Activated T-cell treated with anti-CD3 and anti-CD28 coated beads, Interleukin-2, amount 50 U/mL, for 4 hours (primary cell): ENCODE measurements at places on chromosomes 7 and 10. TPM values are rescaled to one million over a fixed set of nuclear protein-coding genes. Genes with fewer than 3 reads are reported as not detected.

DNA sequence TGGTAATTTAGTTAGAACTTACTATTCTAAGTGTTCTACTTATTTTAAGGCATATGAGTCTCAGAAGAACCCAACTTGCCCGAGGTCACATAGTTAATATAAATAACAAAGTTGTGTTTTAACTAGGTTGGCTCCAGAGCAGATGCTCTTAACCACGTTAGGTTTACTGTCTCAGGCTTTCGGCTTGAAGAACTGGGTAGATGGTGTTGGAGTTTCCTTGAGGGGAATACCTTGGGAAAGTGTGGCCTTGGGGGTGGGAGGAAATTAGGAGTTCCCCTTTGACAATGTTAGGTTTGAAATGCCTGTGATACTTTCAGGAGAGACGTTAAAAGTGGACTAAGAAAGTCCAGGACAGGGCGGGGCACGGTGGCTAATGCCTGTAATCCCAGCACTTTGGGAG, 9.6 kb downstream of the ZNF398 start:
- no peak for DNase-seq

DNA sequence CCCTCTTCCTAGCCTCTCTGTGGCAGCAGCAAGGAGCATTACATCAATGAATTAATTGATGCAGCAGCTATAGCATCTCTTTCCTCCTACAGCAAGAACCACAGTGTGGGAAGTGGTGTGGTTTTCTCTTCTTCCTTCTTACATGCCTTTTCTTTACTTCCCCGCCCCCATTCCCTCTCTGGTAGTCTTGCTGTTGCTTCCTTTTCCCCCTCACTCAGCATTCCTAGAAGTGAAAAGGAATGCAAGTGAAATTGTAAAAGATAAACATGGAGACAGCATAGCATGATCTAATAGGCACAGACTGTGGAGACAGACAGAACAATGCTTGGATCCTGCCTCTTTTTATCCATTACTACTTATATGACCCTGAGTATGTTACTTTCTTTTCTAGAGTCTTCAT, 370.5 kb upstream of the BMPER start:
- DNase-seq = no peak

The STEAP1B gene
- 0.33 TPM for total RNA-seq

DNA sequence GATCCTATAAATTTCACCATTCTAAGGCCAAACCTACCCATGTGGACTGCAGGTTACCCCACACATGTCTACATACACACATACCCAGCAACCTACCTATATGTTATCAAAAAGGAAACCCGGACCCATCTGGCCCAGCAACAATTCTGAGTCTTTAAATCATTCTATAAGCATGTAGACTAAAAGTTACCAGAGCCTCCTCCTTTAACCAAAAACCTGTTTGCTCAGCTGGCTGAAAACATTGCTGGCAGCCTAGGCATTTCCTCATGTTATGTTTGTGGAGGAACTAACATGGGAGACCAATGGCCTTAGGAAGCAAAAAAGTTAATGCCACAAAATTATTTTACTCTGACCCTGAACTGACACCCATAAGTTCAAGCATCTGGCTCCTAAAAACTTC, 5.3 kb upstream of the ADCK2 start:
- no peak for DNase-seq

The UROS gene
- 32.8 TPM for total RNA-seq

GRCh38 chr10:77548157-77548556, 89.5 kb downstream of the KCNMA1 start:
- no peak for DNase-seq

The DDX50 gene
- 42.4 TPM for total RNA-seq

DNA sequence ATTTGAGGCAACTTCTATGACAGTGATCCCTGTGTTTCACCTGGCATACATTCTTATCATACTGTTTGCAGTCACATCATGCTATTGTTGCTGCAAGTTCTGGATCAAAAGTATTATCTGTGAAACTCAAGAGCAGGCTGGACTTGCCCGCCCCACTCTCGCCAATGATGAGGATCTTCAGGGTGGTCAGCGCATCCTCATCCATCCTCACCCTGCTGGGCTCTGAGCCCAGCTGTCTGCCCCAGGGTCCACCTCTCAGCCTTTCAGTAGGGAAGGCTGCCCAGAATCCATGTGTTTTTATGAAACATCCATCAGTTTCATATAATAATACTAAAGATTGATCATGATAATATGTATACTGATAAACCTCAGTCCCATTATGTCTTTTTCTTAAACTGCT, 55.4 kb upstream of the KIF5B start:
- no peak for DNase-seq

- no peak for DNase-seq
Measured at GRCh38 chr10:110373059-110373458, 68.3 kb upstream of the SMNDC1 start.

The ARHGAP22 gene
- total RNA-seq = 0.08 TPM

The PRKCQ gene
- 21.4 TPM for total RNA-seq

The RBP4 gene
- 0.98 TPM for total RNA-seq

The WNT2 gene
- total RNA-seq = not detected

DNA sequence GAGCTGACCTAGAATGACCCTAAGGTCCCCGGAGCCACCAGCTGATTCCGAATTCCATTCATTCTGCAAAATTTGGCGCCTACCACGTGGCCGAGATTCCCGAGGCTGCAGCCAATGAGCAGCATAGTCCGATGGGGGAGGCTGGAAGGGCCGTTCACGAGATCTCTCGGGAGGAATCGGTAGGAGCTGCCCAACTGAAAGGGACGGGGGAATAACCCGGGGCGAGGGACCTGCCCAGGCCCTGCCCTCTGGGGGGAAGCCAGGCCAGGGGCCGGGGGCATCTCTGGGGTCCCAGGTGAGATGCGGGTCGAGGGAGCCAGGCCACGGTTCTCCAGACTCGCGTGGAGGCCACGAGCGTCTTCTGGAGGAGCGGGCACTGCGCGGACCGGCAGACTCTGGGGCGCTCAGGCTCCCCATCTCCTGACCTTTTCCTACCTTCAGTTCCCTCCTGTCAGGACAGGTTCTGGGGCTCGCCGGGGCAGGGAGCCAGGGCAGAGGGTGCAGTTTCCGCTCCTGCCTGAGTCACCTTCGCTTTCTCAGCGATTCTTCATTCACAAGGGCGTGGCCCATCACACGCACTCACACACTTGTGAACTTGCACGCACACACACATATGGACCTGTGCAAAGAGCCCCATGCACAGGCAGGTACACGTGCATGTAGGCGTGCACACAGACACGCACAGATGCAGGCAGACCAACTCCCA, 173.4 kb downstream of the RNF216 start:
- DNase-seq = no peak

DNA sequence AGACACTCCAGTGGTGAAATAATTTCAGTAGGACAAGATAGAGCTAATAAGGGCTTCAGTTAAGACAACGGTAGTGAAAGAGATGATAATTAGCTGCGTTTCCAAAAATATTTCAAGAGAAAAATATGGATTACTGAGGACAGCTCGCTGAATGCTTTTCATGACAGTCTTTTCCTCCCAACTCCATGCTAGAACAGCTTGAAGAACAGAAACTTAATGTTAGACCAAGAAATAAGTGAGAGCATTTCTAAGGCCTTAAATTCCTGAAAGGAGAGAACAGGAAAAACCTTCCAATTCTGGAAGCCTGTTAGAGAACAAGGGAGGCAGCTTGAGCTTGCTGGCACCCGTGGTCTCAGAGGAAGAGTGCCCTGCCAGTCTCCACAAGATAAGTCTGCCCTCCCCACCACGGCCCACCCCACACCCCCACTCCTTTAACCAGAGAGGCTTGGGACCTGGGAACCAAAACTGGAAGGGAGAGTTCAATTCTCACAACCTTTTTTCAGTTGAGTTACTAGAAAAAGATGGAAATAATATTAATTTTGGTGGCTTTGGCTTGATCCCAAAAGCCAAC, 1148.0 kb upstream of the CELF2 start:
- no peak for DNase-seq

GRCh38 chr10:122462533-122463465, 1.4 kb downstream of the HTRA1 start:
- no peak for DNase-seq

DNA sequence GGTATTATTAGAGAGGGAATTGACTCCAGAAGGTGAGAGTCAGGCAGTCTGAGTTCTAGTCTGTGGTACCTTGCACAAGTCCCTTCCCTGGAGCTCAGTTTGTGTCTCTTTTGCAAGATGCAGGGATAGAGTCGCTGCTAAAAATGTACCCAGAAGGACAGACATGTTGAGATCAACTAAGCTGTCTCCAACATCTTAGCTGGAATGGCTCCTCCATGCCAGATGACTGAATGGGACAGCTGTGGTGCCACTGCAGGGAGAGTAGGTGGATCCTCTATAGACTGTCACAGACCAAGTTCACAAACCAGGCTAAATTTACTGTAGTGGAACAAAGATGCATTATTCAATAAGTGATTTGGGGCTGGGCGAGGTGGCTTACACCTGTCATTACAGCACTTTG, 120.1 kb downstream of the NEURL1 start:
- DNase-seq = no peak

DNA sequence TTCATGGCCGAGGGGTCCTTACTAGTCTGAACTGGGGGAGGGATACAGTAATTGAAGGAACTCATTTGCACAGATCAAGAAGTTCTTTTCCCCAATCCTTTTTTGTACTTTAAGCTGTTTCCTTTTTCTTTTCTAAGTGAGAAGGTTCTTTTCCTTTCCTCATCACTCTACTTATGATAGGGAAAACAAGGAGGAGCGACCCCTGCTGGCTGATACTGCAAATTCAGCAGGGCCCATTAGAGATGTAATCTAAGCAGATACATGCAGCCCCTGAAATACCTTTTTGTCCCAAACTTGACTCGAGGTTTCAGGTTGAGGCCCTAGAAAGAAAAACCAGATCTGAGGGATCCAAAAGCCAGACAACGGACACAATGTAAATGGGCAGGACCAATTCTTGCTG, 305.5 kb downstream of the DNAJB9 start:
- DNase-seq = no peak

DNA sequence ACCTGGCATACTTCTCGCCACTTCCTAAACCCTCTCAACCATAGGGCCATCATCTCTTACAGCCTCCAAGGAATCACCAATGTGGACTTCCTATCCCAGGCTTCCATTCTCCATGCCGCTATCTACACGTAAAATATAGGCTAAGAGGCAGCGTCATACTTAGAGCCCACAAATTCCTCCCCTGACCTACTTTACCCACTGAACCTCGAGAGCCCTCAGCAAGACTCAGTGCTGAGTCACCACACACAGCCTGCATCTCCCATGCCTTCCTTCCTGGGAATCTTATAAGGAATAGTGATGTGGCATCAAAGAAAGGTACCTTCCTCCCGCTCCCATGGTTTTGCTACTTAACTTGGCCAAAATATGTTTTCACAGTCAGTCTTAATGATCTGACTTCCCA, 435.6 kb upstream of the NFE2L3 start:
- no peak for DNase-seq

The GNGT1 gene
- total RNA-seq = not detected

The STYXL1 gene
- total RNA-seq = 19.6 TPM

The LIPN gene
- total RNA-seq = not detected
